Suprapubic skin (tissue), 4 donors: ENCODE measurements at places on chromosomes 4 and X.

DNA sequence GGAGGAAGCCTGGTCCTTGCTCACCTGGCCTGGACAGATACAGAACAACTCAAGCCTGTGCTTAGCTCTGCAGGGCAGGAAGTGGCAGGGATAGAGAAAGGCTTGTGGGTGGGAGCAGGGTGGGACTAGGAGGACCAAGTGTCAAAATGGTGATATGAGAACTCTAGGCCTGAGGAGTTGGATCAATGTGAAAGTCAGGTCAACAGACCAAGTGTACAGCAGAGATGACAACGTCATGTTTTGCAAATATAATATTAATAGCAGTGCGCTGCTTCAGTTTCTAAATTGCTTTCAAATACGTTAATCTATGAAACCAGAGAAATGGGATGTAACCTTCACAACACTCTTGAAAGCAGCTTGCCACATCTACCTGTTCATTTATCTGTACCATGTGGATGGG is 114.2 kb upstream of the MAP3K15 start:
- H3K4me3 ChIP-seq, result no peak overlapping the region
- H3K36me3 ChIP-seq, result no peaks in the 10 kb centered on the region
- H3K4me1 ChIP-seq, result no peaks in the 10 kb centered on the region
- DNase-seq, result no peak
- H3K27ac ChIP-seq, result no peak overlapping the region

GRCh38 chr4:7874838-7875237 is 64.8 kb downstream of the AFAP1 start:
- no peaks in the 10 kb centered on the region for H3K36me3 ChIP-seq
- H3K27ac ChIP-seq, result no peak overlapping the region
- DNase-seq, result no peak
- no peaks in the 10 kb centered on the region for H3K27me3 ChIP-seq
- H3K4me3 ChIP-seq, result no peak overlapping the region

DNA sequence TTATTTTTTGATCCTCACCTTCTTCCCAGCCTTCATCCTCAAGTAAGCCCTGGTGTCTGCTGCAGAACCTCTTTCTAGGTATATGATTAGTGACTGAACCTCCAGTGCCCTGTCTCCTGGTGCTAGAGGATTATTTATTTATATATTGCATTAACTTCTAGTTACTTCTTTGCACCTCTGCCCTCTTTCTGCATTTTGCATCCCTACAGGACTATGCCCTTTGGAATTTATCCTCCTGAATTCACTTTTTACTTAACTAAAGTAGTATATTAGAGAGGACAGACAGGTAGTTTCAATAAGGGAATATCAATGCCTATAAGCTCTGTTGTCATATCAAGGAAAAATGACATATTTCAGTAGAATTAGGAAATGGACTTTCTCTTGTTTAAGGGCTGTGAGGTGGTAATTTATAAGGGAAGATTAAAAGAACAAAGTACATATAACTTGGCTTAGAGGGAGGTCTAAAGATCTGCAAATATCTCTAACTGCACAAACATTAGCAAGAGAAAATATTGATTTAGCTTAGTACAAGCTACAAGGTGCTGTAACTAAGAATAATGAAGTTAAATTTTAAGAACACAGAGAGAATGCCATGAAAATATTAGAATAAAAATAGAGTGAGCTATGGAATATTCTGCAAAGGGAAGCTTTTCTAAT is 181.7 kb downstream of the TEX13A start:
- no peaks in the 10 kb centered on the region for H3K36me3 ChIP-seq
- no peak for DNase-seq
- H3K4me3 ChIP-seq, result no peak overlapping the region
- H3K27ac ChIP-seq, result no peak overlapping the region
- no peaks in the 10 kb centered on the region for H3K27me3 ChIP-seq

DNA sequence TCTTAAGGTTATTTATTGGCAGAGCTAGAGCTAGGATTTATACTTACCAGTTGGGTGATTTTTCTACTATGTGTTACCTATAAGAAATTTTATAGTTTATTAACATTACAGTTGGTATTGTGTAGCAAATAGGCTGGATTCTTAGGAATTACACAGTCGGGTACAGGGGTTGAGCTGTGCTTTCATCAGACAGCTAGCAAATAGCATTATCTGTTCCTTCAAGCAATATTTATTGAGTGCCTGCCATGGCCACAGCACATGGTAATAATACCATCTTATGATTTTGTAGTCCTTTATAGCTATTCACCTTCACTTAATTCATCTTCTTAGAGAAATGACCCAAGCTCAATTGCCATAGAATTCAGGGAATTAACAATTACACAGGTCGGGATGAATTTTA is 109.4 kb upstream of the PACRGL start:
- no peaks in the 10 kb centered on the region for H3K27me3 ChIP-seq
- H3K4me1 ChIP-seq, result no peaks in the 10 kb centered on the region
- H3K36me3 ChIP-seq, result no peaks in the 10 kb centered on the region
- H3K4me3 ChIP-seq, result no peak overlapping the region
- DNase-seq, result no peak

- DNase-seq, result no peak
- no peaks in the 10 kb centered on the region for H3K4me1 ChIP-seq
- no peaks in the 10 kb centered on the region for H3K36me3 ChIP-seq
- no peak overlapping the region for H3K4me3 ChIP-seq
- H3K27me3 ChIP-seq, result no peaks in the 10 kb centered on the region
Measured at GRCh38 chr4:125983168-125983567, 668.4 kb downstream of the FAT4 start.

GRCh38 chr4:166091912-166092510 is 219.0 kb downstream of the TLL1 start:
- no peak overlapping the region for H3K27ac ChIP-seq
- no peaks in the 10 kb centered on the region for H3K27me3 ChIP-seq
- no peaks in the 10 kb centered on the region for H3K36me3 ChIP-seq
- no peak overlapping the region for H3K4me3 ChIP-seq
- H3K4me1 ChIP-seq, result no peaks in the 10 kb centered on the region
- no peak for DNase-seq

GRCh38 chrX:119151051-119151380 is 23.4 kb upstream of the KIAA1210 start:
- H3K4me1 ChIP-seq, result no peaks in the 10 kb centered on the region
- H3K4me3 ChIP-seq, result no peak overlapping the region
- H3K27ac ChIP-seq, result no peak overlapping the region
- H3K27me3 ChIP-seq, result no peaks in the 10 kb centered on the region
- DNase-seq, result no peak

GRCh38 chr4:18961266-18961665 is 939.7 kb upstream of the LCORL start:
- H3K27ac ChIP-seq, result no peak overlapping the region
- H3K36me3 ChIP-seq, result no peaks in the 10 kb centered on the region
- no peaks in the 10 kb centered on the region for H3K27me3 ChIP-seq
- no peak overlapping the region for H3K4me3 ChIP-seq
- DNase-seq, result no peak

- H3K27ac ChIP-seq, result no peak overlapping the region
- H3K4me1 ChIP-seq, result no peaks in the 10 kb centered on the region
- H3K36me3 ChIP-seq, result no peaks in the 10 kb centered on the region
- H3K4me3 ChIP-seq, result no peak overlapping the region
Measured at GRCh38 chr4:89039730-89040338, 17.2 kb downstream of the FAM13A start.

DNA sequence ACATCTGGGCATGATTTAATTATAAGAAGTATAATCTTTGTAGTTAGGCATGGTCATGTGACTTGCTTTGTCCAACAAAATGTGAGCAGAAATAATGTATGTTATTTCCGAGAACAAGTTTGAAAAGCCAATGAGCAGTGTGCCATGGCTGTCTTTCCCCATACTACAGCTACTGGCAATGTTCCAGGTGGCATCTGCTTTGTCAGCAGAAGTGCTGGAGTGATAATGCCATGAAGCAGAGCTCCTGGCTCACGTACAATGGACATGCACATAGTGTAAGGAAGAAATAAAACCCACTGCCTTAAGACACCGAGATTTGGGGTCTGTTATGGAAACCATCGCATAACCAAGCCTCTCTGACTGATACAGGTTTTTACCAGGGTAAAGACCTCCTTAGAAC is 212.6 kb upstream of the RASGEF1B start:
- H3K4me1 ChIP-seq, result no peaks in the 10 kb centered on the region
- no peak overlapping the region for H3K27ac ChIP-seq
- no peak for DNase-seq
- H3K4me3 ChIP-seq, result no peak overlapping the region

GRCh38 chr4:569958-570667 is 6.0 kb downstream of the TMEM271 start:
- no peak for DNase-seq
- no peaks in the 10 kb centered on the region for H3K36me3 ChIP-seq
- H3K4me3 ChIP-seq, result no peak overlapping the region
- no peak overlapping the region for H3K27ac ChIP-seq
- peaks cover 9% of the 10 kb centered on the region for H3K4me1 ChIP-seq

- H3K27ac ChIP-seq, result no peak overlapping the region
- H3K36me3 ChIP-seq, result no peaks in the 10 kb centered on the region
- no peaks in the 10 kb centered on the region for H3K27me3 ChIP-seq
- DNase-seq, result no peak
- H3K4me1 ChIP-seq, result no peaks in the 10 kb centered on the region
Measured at GRCh38 chrX:37796805-37797204, 16.9 kb downstream of the CYBB start.

GRCh38 chrX:115399306-115399705 is 109.8 kb downstream of the LUZP4 start:
- H3K4me1 ChIP-seq, result no peaks in the 10 kb centered on the region
- no peak overlapping the region for H3K27ac ChIP-seq
- H3K4me3 ChIP-seq, result no peak overlapping the region
- no peaks in the 10 kb centered on the region for H3K36me3 ChIP-seq
- H3K27me3 ChIP-seq, result no peaks in the 10 kb centered on the region

GRCh38 chr4:45869184-45869583 is 254.7 kb downstream of the GABRG1 start:
- no peak overlapping the region for H3K4me3 ChIP-seq
- H3K27me3 ChIP-seq, result no peaks in the 10 kb centered on the region
- H3K4me1 ChIP-seq, result no peaks in the 10 kb centered on the region
- DNase-seq, result no peak
- H3K27ac ChIP-seq, result no peak overlapping the region

DNA sequence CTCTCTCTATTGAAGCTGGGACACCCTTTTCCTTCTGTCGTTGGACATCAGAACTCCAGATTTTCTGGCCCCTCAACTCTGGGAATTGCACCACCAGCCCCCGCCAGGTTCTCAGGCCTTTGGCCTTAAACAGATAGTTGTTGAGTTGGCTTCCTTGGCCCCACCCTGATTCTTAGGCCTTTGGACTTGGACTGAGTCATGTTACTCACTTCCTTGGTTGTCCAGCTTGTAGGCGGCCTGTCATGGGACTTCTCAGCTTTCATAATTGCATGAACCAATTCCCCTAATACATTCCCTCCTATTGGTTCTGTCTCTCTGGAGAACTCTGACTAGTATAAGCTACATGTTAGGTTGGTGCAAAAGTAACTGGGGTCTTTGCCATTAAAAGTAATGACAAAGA is 195.7 kb downstream of the GPAT3 start:
- no peaks in the 10 kb centered on the region for H3K27me3 ChIP-seq
- H3K36me3 ChIP-seq, result no peaks in the 10 kb centered on the region
- H3K4me3 ChIP-seq, result no peak overlapping the region

DNA sequence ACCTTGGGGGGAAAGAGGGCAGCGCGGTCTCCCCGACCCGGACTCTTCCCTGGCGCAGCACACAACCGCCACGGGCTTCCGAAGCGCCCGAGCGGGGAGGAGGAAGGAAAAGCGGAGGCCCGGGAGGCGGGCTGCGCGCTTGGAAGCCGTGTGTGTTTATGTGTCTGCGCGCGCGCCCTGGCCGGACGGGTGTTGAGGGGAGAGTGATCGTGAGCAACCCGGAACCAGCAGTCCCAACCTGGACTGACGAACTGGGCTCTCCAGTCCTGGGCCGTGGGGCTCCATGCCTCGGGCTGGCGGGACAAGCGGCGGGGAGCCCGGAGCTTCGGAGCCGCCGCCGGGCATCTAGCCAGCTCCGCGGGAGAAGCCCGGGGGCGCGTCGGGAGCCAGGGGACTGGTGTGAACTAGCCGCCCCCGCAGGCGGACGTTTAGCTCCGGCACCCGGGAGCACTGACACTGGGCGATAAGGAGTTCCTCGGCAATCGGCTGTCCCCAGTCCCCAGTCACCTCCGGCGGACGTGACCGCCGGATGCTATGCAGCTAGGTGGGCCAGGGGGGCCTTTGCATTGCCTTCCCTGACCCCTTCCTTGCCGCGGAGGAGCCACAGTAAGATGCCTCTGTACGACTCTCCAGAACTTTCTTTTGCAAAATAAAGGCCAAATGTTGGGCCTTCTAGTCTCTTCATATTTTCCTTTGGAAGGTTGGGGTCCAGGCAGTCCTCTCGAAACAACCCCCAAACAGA is 74.8 kb upstream of the BCOR start:
- peak overlapping the region; percentile 84 for H3K27ac ChIP-seq
- no peaks in the 10 kb centered on the region for H3K27me3 ChIP-seq
- H3K4me1 ChIP-seq, result peaks cover 49% of the 10 kb centered on the region

DNA sequence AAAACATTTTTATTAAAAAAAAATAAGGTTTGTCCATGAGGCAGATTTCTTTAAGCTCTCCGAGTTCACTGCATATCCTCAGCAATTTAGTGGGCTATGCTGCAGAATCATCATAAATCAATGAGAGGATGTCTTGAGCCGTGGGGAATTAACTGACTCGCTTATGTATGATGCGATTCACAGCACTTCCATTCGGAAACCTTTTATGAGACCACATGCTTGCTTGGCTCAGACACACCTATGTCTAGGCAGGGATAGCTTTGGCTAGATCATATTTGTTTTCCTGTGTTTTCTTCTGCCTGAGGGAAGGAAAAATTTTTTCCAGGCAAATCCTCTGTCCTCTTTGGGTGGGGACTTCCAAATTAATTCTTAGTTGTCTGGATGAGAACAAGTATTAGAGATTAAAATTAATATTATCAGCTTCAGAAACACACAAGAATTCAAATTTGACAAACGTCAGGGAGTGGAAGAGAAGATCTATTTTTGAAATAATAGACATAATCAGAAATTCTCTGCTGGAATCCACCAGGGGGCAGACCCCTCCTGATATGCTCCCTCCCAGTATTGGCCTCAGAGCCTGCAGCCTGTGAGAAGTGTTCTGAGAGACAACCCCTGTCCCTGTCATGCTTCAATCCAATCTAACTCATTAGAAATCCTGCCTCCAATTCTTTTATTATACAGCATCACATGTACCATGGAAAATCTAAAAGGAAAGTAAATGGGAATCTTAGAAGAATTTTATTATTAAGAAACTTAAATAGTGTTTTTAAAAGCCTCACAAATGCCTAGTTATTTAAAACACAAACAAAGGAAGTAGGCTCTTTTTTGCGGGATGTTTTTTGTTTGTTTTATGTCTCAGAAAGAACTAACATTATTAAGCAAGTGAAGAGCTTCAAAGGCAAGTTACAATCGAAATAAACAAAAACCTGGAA is 345.1 kb upstream of the TACR3 start:
- no peak overlapping the region for H3K4me3 ChIP-seq
- no peak for DNase-seq
- H3K36me3 ChIP-seq, result no peaks in the 10 kb centered on the region
- no peaks in the 10 kb centered on the region for H3K4me1 ChIP-seq
- no peaks in the 10 kb centered on the region for H3K27me3 ChIP-seq

- no peaks in the 10 kb centered on the region for H3K4me1 ChIP-seq
- no peak overlapping the region for H3K27ac ChIP-seq
- DNase-seq, result no peak
- H3K27me3 ChIP-seq, result no peaks in the 10 kb centered on the region
- no peaks in the 10 kb centered on the region for H3K36me3 ChIP-seq
Measured at GRCh38 chr4:164892018-164892417, 15.0 kb downstream of the APELA start.
